ENCODE measurements at places on chromosomes 13 and 19.
A peak's percentile ranks its signal among the peaks of the same experiment; 100 is the strongest.

- DNase-seq = no peak
Measured at GRCh38 chr19:39351537-39352064, 9.4 kb downstream of the SAMD4B start.

DNA sequence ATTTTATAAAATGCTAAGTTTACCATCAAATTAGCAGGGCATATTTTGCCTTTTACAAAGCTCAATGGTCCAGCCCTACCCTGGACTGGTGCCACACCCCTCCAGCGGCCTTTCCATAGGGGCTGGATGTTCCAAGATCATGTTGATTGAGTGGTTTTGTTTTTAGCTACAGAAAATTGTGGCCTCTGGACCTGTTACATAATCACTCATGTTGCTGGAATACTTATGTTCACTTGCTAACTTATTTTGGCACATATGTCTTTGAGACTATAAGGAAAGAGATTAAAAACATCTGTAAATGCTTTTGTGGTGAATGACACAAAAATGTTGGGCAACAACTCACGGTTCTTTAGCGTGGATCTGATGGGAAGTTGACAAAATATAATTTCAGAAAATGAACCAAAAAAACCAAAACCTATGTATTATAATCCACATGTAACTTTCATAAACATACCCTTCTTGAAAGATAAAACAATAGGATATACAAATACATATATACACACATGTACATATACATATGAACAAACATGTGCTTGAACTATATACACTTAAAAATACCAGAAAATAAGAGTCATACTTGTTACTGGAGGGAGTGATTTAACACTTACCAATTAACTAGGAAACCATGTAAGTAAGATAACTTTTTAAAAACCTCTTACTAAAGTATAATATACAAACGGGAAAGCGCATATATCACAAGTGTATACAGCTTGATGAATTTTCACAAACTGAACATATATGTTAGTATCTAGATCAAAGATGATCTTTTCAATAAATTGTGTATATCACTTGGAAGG is 46.6 kb upstream of the SLC15A1 start:
- no peak for DNase-seq

DNA sequence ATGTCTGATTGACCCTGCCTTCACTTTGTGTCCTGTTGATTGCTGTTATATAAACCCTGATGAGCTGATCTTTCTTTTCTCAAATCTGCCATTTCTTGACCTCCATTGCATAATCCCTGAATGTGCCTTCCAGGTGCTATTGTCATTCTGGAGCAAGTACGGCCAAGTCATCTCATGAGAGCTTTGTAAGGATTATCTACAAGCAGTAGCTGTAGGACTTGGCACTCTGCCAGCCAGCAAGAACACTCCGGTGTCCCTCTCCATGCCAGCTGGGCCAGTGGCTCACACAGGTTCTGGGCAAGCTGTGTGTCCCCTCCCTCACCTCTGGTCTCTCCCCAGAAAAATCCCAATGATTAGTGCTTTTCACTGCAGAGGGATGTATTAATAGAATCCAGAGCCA is 348.1 kb downstream of the FOXO1 start:
- peak; percentile 17 for DNase-seq

DNA sequence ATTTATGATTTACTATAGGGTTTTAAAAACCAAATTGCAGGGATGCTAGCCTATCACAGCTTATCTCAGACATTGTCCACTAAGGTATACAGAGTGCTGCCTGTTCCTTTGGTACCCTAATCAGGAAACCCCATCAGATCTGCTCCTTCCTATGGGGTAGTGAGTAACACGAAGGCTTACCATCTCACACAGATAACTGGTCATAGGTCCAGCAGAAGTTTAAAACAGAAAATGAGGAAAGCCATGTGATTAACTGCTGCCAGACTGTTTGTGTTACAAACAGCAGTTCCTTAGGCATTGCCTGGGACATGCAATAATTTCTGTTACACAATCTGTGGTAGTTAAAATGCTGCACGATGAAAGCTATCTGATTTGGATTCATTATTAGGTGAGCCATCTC is 53.5 kb upstream of the ALOX5AP start:
- no peak for DNase-seq

GRCh38 chr19:31351855-31352195 is 2.6 kb upstream of the TSHZ3 start:
- no peak for DNase-seq

DNA sequence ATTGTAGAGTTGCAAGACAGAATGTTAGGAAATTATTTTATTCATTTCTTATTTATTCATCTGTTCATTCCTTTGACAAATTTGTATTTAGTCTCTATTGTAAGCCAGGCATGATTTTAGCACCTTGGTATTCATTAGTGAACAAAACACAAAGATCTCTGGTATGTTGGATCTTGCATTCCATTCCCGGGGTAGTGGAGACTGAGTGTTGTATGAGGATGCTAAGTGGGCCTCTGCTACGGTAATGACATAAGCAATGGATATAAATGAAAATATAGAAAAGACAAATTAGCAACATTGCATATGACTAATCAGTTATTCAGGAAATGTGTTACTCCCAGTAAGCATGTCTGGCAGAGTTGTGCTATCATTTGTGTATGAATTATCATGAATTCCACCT is 449.3 kb downstream of the PCDH17 start:
- no peak for DNase-seq

DNA sequence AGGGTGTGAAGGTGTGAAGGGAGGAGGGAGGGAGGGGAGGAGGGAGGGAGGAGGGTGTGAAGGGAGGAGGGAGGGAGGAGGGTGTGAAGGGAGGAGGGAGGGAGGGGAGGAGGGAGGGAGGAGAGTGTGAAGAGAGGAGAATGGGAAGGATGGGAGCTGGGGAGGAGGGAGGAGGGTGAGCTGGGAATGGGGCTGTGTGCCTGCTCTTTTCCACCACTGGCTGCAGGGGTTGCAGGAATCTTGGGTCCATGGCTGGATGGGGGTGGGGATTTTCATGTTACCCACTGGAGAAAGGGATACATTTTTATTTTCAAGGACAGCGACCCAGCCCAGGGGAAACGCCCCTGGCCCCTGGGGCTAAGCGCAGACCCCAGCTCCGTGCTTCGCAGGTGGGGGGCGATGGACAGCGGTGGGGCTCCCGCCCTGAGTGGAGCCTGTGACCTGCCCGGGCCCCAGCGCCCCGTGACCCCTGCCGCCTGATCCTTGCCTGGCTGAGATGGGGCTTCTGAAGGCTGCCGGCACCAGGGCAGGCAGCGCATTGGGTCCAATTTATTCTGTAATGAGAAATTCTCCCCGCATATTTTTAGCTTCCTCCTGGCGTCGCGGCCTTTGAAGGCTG is 3.0 kb upstream of the EFNA2 start:
- DNase-seq = no peak

GRCh38 chr13:93867481-93867880 is 612.0 kb downstream of the DCT start:
- no peak for DNase-seq

GRCh38 chr13:65921933-65922332 is 1308.2 kb downstream of the PCDH9 start:
- no peak for DNase-seq

DNA sequence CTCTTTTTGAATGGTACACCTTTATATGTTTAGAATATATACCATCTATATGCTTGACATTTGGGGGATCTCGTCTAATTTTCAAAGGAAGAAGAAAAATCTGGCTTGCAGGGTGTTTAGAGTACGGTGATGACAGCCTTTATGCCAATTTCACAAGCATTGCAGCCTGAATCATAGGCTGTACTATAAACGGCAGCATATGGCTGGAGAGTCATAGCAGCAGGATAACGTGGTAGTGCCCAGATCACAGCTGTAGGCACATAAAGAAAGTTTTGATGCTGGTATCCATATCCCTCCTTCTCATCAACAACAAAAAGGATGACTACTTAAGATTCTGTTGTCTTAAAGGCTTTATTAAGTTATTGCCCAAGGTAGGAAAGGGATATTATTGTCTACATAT is 253.0 kb downstream of the PCDH9 start:
- DNase-seq = no peak

DNA sequence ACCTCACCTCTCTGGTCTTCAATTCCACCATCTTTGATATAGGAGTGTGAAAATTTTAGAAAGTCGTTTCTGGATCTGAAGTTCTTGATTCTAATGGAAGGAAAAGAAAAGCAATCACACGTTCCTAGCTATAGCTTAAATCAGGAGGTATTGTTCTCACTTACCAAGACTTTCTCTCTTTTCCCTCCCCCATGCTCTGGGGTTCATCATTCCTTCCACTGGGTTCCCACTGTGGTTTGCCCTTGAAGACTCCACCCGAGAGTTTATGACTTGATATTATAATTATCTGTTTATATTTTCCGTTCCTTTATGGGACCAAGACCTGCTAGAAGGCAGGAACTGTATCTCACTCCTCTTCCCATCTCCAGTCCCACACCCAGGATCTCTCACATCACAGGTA is 76.6 kb downstream of the AKAP11 start:
- DNase-seq = no peak

GRCh38 chr19:40312533-40312932 is 27.4 kb upstream of the AKT2 start:
- DNase-seq = no peak

DNA sequence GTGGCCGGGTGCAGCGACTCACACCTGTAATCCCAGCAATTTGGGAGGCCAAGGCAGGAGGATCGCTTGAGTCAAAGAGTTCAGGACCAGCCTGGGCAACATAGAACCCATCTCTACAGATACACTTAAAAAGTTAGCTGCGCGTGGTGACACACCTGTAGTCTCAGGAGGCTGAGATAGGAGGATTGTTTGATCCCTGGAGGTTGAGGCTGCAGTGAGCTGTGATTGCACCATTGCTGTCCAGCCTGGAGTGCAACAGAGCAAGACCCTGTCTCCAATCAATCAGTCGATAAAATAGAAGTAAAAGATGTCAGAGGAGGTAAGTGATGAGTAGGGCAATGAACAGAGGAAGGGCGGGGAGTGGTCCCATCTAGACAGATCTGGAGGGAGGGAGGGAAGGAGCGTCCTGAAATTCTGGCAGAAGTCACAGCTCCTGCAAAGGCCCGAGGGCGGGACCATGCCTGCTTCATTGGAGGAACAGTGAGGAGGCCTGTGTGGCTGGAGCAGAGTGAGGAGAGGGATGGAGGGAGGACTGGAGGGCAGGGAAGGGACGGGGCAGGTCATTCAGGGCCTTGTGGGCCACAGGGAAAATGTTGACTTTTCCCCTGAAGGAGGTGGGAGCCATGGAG is 9.7 kb downstream of the SMIM24 start:
- no peak for DNase-seq

DNA sequence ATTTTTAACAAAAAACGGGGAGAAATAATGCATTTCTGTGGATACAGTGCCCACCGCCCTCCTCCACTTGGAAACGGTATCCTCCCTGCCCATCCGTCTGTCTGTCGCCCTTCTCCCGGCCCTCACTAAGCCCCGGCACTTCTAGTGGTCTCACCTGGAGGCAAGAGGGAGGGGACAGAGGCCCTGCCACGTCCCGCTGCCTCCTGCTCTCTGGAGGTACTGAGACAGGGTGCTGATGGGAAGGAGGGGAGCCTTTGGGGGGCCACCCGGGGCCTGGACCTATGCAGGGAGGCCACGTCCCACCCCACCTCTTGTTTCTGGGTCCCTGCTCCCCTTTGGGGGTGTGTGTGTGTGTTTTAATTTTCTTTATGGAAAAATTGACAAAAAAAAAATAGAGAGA is 3.0 kb upstream of the HAMP start:
- no peak for DNase-seq

GRCh38 chr13:25872481-25873241 is 179.2 kb downstream of the SHISA2 start:
- DNase-seq = peak; percentile 67

- DNase-seq = no peak
Measured at GRCh38 chr13:50366488-50367174, 351.4 kb downstream of the KCNRG start.

- no peak for DNase-seq
Measured at GRCh38 chr13:83272652-83273240, 609.5 kb downstream of the SLITRK1 start.

DNA sequence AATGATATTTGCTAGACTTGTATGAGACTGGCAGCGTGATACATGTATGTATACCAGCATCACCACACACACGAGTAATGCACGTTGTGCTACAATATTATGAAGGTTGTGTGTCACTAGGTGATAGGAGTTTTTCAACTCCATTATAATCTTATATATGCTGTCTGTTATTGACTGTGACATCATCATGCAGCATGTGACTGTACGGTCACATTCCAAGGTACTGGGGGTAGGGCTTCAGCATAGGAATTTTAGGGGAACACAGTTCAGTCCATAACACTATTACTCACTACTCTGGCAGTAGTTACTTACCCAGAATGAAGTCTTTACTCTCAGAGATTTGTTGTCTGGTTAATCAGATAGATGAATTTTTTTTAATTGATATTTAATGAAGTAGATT is 91.1 kb downstream of the CDK8 start:
- no peak for DNase-seq

DNA sequence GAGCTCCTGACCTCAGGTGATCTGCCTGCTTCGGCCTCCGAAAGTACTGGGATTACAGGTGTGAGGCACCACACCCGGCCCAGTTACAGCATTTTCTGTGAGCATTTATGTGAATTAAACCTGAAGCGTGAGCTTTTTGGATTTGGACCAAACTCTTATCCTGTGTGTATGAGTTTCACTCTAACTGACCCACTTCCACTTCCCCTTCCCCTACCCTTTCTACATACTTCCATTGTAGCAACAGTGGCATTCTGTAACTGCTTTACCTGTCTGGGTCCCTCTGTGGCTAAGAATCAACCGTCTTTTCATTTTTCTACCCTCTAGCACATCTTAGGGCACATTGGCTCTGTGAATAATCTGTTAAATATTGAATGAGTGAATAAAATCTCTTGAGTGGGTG is 16.2 kb downstream of the FRY start:
- no peak for DNase-seq

- no peak for DNase-seq
Measured at GRCh38 chr13:112032186-112032993, 34.6 kb upstream of the SOX1 start.

DNA sequence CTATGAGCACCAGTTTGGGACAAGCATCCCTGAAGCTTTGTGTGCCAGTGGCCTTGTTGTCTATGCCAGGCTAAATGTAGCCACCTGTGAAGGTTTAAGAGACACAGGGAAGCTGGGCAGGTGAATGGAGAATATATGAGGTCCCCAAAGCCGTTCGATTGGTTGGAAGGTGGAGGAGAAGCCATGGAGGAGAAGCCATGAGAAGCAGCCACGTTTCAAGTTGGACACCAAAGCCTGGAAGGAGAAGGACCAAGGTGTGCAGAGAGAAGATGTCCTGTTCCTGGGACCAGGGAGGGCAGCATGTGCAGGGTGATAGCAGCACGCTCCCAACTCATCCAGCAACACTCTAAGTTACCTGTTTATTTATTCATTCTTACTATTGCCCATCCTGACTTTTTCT is 432.3 kb upstream of the TSHZ3 start:
- DNase-seq = no peak

GRCh38 chr13:100875392-100876043 is 200.9 kb upstream of the TMTC4 start:
- DNase-seq = no peak

GRCh38 chr13:33963134-33963533 is 145.2 kb downstream of the RFC3 start:
- DNase-seq = no peak

- DNase-seq = no peak
Measured at GRCh38 chr19:8306235-8307054, 1.7 kb downstream of the CD320 start.
